ENCODE measurements at places on chromosomes 6 and 20.

DNA sequence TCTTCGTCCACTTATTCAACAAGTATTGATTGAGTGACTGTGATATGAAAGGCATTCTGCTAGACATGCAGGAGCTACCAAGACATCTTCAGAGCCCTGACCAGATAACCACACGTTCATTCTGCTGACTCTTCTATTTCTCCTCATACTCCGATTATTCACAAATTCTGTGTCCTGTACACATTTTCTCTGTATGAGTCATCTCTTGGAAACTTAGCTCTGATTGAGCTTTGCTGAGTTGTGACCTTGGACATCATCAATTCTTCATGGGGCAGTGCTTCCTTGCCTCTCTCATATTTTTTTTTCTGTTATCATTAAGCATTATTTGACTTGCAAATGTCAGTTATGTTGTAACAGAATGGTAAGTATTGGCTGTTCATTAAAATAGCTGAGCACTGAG, 351.6 kb upstream of the CNR1 start:
- DNase-seq, result no peak

DNA sequence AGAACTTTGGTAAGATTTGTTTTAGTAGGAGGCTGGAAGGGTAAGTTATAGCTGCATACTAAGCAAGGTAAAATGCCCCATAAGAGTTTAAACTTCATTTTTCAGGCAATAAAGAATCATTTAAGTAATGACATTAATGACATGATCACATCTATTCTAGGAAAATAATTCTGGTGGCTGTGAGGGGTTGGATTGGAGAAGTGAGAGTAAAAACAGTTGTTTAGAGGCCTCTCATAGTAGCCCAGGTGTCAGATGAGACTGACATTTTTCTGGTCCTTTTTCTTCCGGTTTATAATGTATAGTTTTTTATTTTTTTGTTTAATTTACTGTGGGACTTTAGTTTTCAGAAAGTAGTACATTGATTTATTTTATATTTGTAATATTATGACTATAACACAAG, 40.8 kb downstream of the ITCH start:
- DNase-seq, result no peak

DNA sequence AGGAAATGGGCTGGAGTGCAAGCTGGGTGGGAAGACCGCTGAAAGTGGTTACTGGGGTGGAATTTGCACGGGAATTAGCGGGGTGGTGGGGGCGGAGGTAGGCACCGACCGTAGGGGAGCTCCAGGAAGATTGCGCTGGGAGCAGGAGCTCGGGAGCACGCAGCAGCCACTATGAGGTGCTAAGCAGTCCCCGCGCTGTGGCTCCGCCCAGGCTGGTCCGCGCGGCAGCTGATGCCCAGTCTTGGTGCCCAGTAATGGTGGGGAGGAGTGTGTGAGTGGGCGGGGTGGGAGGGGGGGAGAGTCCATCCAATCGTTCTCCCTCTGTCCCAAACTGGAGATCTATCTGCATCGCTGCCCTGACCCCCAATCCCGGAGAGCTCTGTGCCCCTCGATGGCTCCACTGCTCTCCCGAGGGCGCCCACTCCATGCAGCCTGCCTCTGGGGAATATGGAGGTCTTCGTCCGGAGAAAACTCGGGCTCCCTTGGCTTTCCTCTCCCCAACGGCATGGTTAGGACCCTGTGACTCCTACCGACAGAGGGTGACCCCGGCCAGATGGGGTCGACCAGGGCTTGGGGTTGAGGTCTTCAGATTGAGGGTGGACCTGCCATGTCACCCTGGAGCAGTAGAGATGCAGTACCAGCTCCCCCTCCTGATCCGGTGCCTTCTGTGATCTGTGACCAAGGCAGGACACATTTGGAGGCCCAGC, 5.3 kb downstream of the TP53TG5 start:
- peak; percentile 16 for DNase-seq

DNA sequence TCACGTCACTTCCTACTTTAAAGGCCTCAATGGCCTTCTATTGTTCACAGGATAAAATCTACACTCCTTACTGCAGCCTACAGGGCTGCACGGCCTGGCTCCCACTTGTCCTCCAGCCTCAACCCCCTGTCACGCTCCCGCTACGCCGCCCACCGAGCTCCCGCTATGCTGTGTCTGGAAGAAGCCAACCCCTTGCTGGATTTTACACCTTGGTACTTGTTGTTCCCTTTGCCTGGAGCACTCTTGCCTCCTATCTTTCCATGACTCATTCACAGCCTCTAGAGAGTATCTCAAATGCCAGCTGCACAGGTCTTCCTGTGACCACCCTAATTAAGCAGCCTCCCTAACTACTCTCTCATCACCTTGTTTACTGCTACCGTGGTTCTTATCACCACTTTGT, 259.9 kb downstream of the PRKN start:
- no peak for DNase-seq

GRCh38 chr6:36131511-36132245, 1.4 kb downstream of the MAPK13 start:
- peak; percentile 36 for DNase-seq

GRCh38 chr20:6888736-6889395, 121.4 kb downstream of the BMP2 start:
- DNase-seq, result no peak

DNA sequence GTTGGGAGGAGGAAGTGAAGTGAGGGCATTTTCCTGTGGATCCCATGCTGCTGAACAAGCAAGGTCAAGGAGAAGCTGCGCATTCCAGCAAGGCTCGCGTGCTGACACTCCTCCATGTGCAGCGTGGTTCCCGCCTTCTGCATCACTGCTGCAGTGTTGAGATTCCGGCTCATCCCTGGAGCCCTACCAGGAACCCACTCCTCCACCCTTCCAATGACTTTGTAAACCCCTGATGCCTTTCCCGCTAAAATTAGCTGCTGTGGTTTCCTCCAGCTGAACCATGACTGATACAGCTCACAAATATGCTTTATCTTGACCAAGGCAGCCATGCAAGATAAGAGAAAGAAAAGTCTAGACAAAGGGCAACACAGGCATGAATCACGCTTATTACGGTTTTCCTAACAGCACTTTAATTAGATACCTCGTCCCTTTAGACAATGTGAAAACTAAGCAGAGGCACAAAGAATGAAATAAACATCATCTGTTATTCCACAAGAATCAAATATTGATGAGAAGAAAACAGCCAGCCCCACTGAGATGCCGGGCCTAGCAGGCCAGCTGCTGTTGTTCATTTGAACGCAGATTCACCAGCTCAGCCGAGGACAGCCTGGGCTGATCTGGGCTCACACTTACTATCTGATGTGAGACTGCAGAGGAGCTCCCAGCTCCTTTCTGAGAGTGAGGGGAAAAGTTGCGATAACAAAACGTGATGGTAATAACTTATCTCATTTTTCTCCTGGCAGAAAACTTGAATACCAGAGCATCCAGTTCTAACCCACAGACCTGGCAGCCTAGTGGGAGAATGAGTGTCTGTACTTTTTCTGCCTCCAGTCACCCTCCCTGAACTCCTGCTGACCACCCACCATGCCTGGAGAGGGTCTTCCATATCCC, 14.2 kb upstream of the BNIP5 start:
- DNase-seq, result peak; percentile 70

DNA sequence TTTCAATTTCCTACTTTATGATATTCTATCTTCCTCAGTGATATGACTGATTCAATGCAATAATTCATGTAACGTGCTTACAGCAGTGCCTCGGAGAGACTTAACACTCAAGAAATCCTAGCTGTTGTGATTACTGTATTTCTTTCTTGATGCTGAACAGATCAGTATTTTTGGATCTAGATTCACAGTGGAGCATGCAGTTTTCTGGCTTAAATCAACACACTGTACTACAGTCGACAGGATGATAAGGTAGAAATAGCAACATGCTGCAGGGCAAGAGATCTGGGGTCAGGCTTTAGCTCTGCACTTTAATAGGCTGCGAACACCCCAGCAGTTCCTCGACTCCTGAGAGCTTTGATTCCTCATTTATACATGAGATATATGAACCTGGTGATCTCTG, 161.0 kb downstream of the AIG1 start:
- no peak for DNase-seq

GRCh38 chr6:33673851-33674250, 37.6 kb downstream of the UQCC2 start:
- no peak for DNase-seq

GRCh38 chr6:39696986-39697788, 28.0 kb downstream of the KIF6 start:
- no peak for DNase-seq

GRCh38 chr6:117976030-117976651, 69.1 kb downstream of the SLC35F1 start:
- DNase-seq, result peak; percentile 47

- DNase-seq, result no peak
These were observed 121.7 kb upstream of the MARCKS start for GRCh38 chr6:113735491-113735890.

DNA sequence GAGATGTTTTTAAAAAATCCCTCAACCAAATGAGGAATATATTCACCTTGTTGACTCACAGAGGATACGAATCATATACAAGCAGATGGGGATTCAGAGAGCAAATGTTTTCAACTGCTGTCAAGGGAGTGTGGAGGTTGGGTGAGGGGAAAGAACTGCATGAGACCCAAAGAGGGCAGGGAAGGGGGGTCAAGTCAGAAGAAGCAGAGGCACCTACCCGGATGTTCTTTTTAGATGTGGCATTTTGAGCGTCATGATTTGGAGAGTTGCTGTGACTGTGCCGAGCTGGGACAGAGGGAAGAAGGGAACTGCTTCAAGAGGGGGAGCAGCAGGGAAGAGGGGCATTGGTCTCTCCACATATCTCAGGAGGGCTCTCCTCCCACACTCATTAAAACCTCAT, 191.3 kb upstream of the PROKR2 start:
- DNase-seq, result no peak

- peak; percentile 48 for DNase-seq
These were observed 642 bp downstream of the GZF1 start for GRCh38 chr20:23362392-23363256.

GRCh38 chr20:1204576-1204975, 1.3 kb downstream of the C20orf202 start:
- no peak for DNase-seq

- no peak for DNase-seq
These were observed 81.0 kb downstream of the ATRN start for GRCh38 chr20:3551681-3552434.

GRCh38 chr6:16238963-16239797, 793 bp downstream of the GMPR start:
- DNase-seq, result no peak

DNA sequence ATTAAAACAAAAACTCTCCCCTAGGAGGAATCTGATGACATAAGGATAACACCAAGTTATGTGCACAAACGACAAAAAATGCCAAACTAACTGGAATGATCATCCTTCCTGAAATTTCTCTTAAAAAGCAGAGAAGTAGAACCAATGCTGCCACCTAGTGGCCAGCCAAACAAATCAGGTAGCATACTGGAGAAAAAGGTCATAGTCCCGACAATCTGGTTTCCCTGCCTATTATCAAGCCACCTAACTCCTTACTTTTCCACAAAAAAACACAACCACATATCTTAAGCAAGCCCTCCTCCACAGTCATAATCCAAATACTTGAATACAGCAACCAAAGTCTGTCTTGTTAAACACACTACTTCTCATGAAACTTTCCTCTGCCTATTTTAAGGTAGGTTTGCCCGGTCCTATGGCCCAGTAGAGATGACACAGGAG, 5.3 kb downstream of the OARD1 start:
- peak; percentile 87 for DNase-seq

- no peak for DNase-seq
These were observed 72.7 kb downstream of the FOXO3 start for GRCh38 chr6:108633436-108633835.

GRCh38 chr6:44415873-44416502, 28.5 kb downstream of the CDC5L start:
- peak; percentile 38 for DNase-seq

DNA sequence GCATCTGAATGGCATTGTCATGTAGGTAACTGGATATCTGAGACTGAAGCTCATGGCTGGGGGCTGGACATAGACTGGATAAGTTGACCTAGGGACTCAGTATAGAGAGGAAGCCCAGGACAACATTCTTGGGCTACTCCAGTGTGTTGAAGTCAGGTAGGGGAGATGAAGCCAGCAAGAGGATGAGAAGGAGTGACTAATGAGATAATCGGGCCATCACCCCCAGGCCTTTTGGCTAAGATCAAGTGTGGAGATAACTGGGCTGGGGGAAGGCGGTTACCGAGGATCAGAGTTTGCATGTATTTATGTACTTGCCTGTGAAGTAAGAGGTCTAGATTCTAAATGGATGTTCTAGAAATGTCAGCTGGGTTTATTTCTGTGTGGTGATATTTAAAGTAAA, 73.4 kb downstream of the ELOVL2 start:
- no peak for DNase-seq

- DNase-seq, result no peak
These were observed 11.1 kb upstream of the ARFGEF2 start for GRCh38 chr20:48910347-48910781.

DNA sequence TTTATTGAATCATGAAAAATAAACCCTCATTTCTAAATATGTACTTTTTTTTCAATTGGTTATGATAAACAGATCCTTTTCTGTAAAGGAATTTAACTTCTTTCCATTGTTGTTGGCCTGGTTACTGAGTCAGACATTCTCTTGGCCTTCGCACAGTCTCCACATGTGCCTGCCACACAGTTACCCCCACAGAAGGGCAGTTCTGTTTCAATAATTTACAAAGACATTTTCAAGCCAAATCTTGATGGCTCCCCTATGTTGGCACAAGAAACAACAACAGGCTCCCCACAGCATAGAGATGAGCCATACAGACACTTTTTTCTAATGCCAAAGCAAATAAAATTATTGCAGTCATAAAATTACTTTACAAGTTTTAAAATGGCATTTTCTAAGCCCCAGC, 55.6 kb upstream of the BEND6 start:
- DNase-seq, result peak; percentile 89

GRCh38 chr6:167993169-167993568, 4.3 kb upstream of the KIF25 start:
- DNase-seq, result no peak

DNA sequence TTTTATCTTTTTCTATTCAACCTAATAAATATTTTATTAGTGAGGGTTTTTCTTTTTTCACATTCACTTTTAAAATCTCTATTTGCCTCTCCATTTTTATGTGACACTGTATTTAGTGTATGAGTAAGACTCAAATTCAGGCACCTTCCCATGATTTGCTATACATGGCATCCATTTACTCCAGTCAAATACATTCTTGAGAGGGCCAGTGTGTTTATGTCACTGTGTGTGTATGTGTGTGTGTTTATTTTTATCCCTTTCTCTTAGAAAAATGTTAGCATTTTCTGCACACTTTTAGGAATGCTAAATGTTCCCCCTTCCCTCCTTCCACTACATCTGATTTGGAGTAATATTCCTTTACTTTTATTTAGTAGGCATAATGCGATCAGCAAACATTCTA, 290.0 kb downstream of the PACRG start:
- DNase-seq, result peak; percentile 31

All from AG10803 (cell line).